Activated CD4-positive, alpha-beta memory T cell treated with anti-CD3 and anti-CD28 coated beads, Interleukin-2, amount 10 ng/mL, durations not matched to agents 7 days and 5 days (primary cell): ENCODE measurements at places on chromosomes 12 and 14.
A peak's percentile ranks its signal among the peaks of the same experiment; 100 is the strongest.

GRCh38 chr14:50085570-50086320 is 30.6 kb downstream of the VCPKMT start:
- DNase-seq = no peak

DNA sequence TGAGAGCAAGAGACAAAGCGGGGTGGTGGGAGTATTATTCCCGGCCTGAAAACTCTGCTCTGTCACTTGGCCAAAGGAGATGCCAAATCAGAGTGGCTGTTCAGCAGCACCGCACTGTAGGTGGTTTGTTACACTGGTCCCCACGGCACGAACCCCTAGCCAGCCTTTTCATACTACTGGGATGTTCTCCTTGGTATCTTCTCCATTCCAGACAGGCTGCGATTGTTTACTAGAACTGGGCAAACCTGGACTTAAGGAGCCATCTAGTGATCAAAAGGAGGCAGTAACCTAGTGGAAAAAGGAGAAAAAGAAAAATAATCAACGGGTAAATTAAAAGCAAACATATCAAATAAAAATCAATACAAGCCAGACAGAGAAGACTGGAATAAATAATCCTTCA is 58.9 kb upstream of the TMTC2 start:
- no peak for DNase-seq

- no peak for DNase-seq
Observed at GRCh38 chr12:28172434-28173030, 17.7 kb upstream of the CCDC91 start.

GRCh38 chr12:3587402-3588013 is 96.5 kb downstream of the PRMT8 start:
- DNase-seq = no peak

DNA sequence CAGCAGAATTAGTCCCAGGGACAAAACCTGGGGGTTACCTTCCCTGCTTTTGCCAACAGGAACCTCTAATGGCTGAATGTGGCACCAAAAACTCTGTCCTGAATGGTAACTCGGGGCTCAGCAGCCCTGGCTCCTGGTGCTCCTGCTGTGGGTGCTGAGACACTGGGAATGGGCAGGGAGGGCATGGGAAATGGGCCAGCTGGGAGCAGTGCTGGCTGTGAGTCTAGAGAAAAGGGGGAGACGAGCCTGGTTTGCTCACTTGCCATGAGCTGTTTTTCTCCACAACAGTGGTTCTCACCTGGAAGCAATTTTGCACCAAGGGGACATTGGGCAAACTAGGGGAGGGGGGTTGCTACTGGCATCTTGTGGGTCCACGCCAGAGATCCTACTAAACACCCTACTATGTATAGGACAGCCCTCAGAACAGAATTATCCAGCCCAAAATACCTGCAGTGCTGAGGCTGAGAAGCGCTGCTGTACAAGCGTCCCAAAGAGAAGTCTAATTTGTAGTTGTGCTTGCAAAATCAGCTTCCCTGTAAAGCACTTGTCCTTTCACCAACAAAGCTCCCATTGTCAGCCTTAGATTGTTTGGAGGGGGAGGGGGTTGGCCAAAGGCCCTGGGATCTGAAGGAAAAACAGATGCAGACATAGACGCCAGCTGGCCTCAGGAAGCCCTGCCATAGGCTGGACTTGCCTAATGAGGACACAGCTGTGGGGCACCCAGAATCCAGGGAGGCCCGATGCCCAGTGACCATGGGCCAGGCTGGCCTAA is 3.6 kb downstream of the LRRC74A start:
- DNase-seq = no peak

GRCh38 chr12:25771041-25771440 is 187.4 kb upstream of the RASSF8 start:
- no peak for DNase-seq

- DNase-seq = no peak
Observed at GRCh38 chr14:96964726-96965415, 167.7 kb downstream of the VRK1 start.

- no peak for DNase-seq
Observed at GRCh38 chr14:35480119-35480769, 53.7 kb upstream of the INSM2 start.

- DNase-seq = peak; percentile 56
Observed at GRCh38 chr14:94423453-94424056, 29.0 kb downstream of the SERPINA11 start.

DNA sequence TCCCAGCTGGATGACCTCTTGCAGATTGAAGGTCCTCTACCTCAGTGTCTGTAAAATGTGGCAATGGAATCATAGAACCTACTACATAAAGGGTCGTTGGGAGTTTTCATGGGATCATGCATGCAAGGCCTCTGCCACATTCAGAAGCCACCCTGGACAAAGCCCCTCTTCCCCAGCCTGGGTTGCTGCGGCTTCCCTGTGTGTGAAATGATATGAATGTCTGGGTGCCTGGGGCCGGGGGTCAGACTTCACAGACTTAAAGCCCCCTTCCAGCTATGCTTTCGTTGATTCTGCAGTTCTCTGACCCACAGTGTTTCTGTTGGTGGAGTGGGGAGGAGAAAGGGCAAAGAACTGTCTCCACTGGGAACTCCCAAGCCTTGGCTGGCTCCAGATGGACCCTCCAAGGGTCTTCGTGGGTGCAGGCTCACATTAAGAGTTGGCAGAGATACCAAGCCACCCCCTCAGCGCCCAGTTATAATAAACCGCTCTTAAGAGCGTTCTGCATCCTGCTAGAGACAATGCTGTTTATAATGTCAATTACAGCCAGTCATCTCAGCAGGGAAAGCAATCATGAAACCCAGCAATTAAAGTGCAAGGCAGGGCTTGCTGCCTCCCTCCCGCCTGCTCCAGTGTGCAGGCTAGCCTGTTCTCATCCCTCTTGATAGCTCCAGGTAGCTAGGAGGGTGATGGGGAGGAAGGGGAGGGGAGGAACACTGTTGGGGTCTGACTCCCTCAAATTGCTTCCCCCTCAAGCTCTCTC is 210.9 kb upstream of the FKBP4 start:
- DNase-seq = no peak

- DNase-seq = no peak
Observed at GRCh38 chr12:3613641-3614395, 122.8 kb downstream of the PRMT8 start.

GRCh38 chr12:110058875-110059615 is 10.7 kb upstream of the C12orf76 start:
- DNase-seq = no peak

- DNase-seq = peak; percentile 68
Observed at GRCh38 chr12:122203301-122204166, at the start of gene B3GNT4. Gene B3GNT4, plus strand, starts transcription at chr12:122203709. Its CDS starts 910 bp downstream, at chr12:122204619.

- DNase-seq = no peak
Observed at GRCh38 chr12:45184147-45184963, 31.5 kb upstream of the ANO6 start.

DNA sequence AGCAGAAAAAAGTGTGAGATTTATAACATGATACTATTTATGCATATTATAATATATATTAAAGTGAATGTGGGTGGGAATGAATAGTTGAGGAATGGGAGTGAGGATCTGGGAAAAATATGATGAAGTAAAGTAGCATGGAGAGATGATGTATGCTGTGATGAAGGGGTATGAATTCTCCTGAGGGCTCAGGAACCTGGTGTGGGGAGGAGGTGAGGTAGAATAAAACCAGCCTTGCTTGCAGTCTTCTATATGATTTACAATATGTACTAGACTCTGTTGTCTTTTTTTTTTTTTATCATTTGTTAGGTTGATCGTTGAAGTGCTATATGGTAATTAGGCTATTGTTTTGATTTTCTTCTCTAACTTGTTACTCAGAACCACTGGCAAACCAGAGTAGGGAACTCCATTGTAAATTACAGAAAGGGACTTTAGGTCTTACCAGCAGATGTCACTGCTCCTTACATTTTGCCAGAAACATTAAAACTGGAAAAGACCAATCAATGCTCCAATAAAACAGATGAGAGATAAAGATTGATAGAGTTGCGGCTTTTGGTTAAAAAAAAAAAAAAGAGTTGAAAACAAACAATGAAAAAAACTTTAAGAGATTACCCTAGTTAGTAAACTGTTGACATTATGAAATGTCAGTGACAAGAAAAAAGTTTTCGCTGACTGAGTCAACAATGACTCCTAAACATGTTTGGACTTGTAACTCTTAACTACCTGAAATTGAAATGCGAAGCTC is 39.9 kb downstream of the ATL1 start:
- DNase-seq = no peak

DNA sequence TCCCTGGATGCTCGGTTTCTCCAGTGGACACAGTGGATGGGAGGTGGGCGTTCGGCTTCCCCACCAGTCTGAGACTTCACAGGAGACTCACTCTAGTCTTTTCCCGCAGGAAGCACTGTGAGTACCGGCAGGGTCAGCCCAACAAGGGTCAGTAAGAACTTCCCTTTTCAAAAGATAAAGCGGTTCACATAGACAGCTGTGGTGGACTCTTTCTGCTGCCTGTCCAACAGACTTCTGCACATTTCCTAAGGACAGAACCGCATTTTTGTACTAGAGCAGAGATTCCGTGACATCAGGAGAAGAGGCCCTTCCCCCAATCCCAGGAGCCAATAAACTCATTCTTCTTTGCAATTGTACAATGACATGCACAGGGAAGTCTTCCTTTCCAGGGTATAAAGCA is 10.4 kb downstream of the LTBR start:
- DNase-seq = no peak

DNA sequence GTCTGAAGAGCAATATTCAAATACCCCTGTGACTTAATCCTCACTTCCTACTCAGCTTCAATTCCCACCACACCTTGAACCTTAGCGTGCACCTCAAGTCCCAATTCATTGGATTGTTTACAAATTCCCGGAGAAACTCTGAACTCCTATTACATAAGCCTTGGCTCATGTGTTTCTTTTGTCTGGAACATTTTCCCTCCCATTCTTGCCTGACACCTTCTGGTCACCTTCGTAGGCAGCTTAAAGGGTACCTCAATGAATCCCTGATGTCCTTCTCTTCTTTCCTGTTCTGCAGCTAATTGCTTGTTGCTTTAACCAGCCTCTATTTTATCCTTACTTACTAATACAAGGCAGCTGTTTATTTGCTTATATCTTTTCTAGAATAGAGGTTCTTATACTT is 85.0 kb upstream of the SEL1L start:
- DNase-seq = no peak

DNA sequence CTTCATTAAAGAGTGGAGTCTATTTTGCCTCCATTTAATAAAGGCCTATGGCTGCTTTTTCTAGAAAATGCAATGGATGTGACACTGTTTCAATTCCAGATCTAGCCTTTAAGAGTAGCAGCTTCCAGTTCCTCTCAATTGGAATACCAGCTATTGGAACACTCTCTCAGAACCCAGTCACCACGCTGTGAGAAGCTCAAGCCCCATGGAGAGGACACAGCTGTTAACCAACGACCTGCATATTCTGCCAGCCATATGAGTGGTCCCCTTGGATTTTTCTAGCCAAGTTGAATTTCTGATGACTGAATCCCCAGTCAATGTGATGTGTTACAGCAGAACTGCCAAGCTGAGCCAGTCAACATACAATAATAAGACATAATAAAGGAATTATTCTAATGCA is 131.8 kb downstream of the TMTC3 start:
- DNase-seq = no peak
